ENCODE measurements at places on chromosomes 7 and 10. TPM values are rescaled to one million over a fixed set of nuclear protein-coding genes. Genes with fewer than 3 reads are reported as not detected.

- no peaks in the 10 kb centered on the region for H3K36me3 ChIP-seq
- peak overlapping the region; percentile 79 for H3K4me3 ChIP-seq
- peak; percentile 88 for DNase-seq
- H3K4me1 ChIP-seq = peaks cover 34% of the 10 kb centered on the region
- H3K27ac ChIP-seq = peak overlapping the region; percentile 90
Measured at GRCh38 chr10:6275022-6275997, 72.6 kb downstream of the PFKFB3 start.

- H3K36me3 ChIP-seq = no peaks in the 10 kb centered on the region
- H3K4me3 ChIP-seq = no peak overlapping the region
- peaks cover 14% of the 10 kb centered on the region for H3K4me1 ChIP-seq
- peaks cover 3% of the 10 kb centered on the region for H3K27me3 ChIP-seq
Measured at GRCh38 chr7:100578246-100579183, 4.8 kb upstream of the SAP25 start.

DNA sequence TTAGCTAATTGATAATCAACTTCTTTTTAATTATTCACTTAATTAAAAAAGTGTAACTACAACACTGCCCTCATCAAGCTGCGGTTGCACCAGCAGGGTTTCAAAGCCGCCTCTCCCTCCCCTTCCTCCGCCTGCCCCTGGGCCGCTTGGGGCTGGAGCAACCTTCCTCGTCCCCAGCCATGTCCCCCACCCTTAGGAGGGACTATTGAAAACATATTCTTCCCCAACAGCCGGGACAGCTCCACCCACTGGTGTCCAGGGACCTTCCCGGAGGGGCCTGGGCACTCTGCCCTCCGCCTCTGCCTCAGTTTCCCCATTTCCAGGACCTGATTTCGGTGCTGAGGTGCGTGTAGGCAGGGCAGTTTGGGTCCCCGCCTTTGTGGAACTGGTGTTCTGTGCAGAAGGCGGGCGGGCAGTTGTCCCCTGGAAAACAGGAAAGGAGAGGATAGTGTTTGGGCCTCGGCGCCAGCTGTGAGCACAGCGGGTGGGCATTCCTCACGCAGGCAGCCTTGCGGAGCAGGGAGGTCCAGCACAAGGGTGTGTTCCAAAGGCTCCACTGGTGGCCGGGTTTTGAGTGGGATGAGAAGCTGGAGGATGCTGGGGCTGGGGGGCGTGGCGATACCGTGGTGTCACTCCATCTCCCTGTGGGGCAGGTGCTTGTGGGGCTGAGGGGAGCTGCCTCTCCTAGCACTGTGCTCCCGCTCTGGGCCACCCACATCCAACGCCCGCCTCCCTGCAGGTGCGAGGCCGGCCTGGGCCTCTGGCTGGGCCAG, 15.7 kb downstream of the UNCX start:
- H3K27ac ChIP-seq = no peak overlapping the region
- H3K27me3 ChIP-seq = peaks cover 48% of the 10 kb centered on the region
- H3K4me1 ChIP-seq = peaks cover 5% of the 10 kb centered on the region
- no peak for DNase-seq
- no peaks in the 10 kb centered on the region for H3K36me3 ChIP-seq

DNA sequence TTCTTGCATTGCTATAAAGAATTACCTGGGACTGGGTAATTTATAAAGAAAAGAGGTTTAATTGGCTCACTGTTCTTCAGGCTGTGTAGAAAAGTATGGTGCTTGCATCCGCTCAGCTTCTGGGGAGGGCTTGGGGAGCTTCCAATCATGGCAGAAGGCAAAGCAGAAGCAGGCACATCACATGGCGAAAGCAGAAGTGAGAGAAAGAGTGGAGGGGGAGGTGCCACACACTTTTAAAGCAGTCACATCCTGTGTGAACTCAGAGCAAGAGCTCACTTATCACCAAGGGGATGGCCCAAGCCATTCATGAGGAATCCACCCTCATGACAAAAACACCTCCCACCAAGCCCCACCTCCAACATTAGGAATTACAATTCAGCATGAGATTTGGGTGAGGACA, 303.5 kb downstream of the OTUD1 start:
- peaks cover 2% of the 10 kb centered on the region for H3K27me3 ChIP-seq
- H3K4me1 ChIP-seq = no peaks in the 10 kb centered on the region
- no peak overlapping the region for H3K27ac ChIP-seq
- H3K36me3 ChIP-seq = no peaks in the 10 kb centered on the region
- DNase-seq = no peak

- peaks cover 3% of the 10 kb centered on the region for H3K27me3 ChIP-seq
- peaks cover 26% of the 10 kb centered on the region for H3K4me1 ChIP-seq
Measured at GRCh38 chr7:1895664-1896515, 225.8 kb downstream of the ELFN1 start.

- H3K36me3 ChIP-seq = no peaks in the 10 kb centered on the region
- H3K27ac ChIP-seq = no peak overlapping the region
- H3K27me3 ChIP-seq = peaks cover 4% of the 10 kb centered on the region
- no peak for DNase-seq
- H3K4me1 ChIP-seq = peaks cover 3% of the 10 kb centered on the region
- H3K4me3 ChIP-seq = no peak overlapping the region
Measured at GRCh38 chr10:70536196-70536861, 57.8 kb downstream of the PALD1 start.

DNA sequence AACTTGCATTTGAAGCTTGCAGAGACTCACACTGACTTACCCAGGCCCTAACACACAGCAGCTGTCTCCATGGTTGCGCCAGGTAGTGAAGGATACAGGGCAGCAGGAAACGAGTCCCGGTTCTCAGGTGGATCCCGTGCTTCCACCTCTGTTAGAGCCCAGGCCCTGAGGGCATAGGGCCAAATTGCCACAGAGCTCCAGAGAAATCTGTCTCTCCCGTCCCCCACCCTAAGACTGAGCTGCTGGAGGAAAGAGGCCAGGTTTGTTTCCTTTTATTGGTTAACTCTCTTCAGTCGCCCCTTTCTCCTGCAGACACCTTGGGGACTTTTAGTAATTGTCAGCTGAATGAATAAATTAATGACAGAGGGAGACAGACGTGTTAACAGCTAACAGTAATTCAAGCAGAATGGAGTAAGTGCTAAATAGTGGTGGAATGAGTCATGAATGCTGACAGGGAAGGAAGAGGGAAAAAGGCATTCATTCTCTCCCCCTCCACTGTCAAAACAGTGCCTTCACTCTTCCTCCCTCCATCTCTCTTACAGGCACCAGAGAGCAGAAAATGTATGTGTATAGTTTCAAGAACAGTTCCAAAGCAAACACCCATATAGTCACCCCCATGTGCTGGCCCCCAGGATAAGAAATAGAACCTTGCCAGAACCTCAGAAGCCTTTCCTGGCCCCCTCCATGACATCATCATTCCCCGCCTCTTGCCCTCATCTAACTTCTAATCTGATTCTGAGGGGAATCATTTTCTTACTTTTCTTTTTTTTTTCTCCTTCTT, 16.8 kb upstream of the DLG5 start:
- no peak overlapping the region for H3K4me3 ChIP-seq
- no peak overlapping the region for H3K27ac ChIP-seq
- DNase-seq = no peak
- H3K27me3 ChIP-seq = peaks cover 2% of the 10 kb centered on the region
- H3K36me3 ChIP-seq = no peaks in the 10 kb centered on the region

DNA sequence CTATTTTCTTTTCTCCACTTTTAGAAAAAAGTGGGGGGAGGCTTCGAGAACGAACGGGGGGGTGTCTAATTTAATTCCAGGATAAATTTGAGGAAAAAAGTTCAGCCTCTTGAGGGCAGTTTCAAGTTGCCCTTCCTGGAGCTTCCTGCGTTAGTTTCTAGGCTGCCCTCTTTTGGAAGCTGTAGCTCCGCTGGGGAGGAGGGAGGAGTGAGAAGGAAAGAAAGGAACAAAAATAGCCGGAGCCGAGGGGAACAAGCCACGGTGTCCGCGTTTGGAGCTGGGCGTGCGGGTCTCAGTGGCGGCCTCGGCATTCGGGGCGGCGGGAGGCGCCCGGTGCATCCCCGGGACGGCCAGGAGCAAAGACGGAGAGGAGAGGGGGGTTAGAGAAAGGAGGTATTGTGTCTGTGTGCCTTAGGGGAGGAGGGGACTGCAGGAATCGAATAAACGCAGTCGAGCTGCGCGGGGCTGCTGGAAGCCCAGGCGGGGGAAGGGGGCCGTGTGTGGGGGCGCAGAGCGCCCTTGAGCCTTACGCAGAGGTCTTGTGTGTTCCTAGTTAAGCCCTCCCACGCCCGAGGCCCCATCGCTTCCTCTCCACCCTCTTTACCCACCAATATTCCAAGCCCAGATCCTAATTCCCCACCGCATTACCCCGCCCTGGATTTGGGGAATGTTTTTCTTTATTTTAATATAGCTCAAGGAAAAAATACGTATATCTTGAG, 2.0 kb upstream of the TNRC18 start:
- peaks cover 31% of the 10 kb centered on the region for H3K4me1 ChIP-seq
- peak overlapping the region; percentile 75 for H3K4me3 ChIP-seq
- no peaks in the 10 kb centered on the region for H3K36me3 ChIP-seq

DNA sequence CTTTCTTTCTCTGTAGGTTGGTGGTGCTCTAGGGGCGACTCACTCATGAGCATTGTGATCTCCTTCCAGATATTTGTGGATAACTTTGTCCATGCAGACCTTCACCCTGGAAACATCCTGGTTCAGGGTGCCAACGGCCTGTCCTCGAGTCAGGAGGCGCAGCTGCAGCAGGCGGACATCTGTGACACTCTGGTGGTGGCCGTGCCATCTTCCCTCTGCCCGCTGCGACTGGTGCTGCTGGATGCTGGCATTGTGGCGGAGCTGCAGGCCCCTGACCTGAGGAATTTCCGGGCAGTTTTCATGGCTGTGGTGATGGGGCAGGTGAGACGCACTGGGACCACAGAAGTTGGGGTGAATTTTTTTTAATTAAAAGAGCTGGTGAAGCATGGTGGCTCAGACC, 9.6 kb upstream of the NDUFB2 start:
- no peaks in the 10 kb centered on the region for H3K4me1 ChIP-seq
- H3K4me3 ChIP-seq = no peak overlapping the region
- DNase-seq = no peak

- peaks cover 5% of the 10 kb centered on the region for H3K27me3 ChIP-seq
- H3K36me3 ChIP-seq = peaks cover 20% of the 10 kb centered on the region
- H3K27ac ChIP-seq = peak overlapping the region; percentile 97
- DNase-seq = peak; percentile 86
- H3K4me1 ChIP-seq = peaks cover 56% of the 10 kb centered on the region
- H3K4me3 ChIP-seq = peak overlapping the region; percentile 95
Measured at GRCh38 chr7:38215735-38216670, 38.0 kb downstream of the STARD3NL start.

- H3K27ac ChIP-seq = no peak overlapping the region
- no peaks in the 10 kb centered on the region for H3K4me1 ChIP-seq
- no peak for DNase-seq
- H3K36me3 ChIP-seq = peaks cover 28% of the 10 kb centered on the region
Measured at GRCh38 chr7:33287738-33288137, 158.4 kb downstream of the BBS9 start.

- H3K27ac ChIP-seq = no peak overlapping the region
- DNase-seq = no peak
- H3K27me3 ChIP-seq = peaks cover 8% of the 10 kb centered on the region
- H3K36me3 ChIP-seq = no peaks in the 10 kb centered on the region
- peaks cover 7% of the 10 kb centered on the region for H3K4me1 ChIP-seq
- H3K4me3 ChIP-seq = no peak overlapping the region
Measured at GRCh38 chr10:28986117-28986792, 302.6 kb upstream of the LYZL1 start.

GRCh38 chr10:6850452-6850851, 270.4 kb upstream of the PRKCQ start:
- no peaks in the 10 kb centered on the region for H3K36me3 ChIP-seq
- no peak for DNase-seq
- H3K27ac ChIP-seq = no peak overlapping the region
- peaks cover 4% of the 10 kb centered on the region for H3K27me3 ChIP-seq

DNA sequence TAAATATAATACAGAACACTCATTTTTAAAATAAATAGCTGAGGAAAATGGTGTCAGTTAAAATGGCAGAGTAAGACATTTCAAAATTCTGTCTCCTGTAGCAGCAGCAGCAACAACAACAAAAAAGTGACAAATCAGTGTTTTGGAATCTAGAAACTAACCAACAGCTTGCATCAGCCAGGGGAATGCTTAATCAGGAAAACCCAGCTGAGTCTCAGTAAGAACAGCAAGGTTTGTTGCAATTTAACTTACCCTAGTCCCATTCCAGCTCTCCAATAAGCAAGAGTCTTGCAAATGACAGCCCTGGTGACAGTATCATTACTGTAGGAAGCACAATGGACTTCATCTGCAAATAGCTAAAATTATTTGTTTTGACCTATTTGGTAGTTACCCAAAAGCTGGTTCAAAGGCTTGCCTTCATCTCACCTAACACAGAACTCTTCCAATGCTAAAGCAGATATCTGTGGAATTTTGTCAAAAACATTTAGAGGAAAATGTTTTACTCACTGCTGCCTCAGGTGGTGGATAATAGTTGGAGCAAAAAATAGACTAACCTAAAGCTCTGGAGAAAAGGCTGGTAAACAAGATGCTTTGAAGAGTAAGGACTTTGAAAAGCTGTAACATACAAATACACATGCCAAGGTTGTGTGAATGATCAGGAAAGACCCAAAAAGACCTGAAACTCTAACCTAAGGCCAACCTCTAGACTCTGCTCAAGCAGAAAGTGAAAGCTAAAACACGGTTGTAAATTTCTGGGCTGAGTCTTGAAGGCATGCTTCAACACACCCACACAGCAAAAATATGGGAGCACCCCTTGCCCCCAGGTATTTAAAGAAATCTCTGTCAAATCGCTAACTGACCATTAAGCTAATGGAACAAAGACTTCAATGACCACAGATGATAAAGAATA, 9.9 kb upstream of the ARHGAP22 start:
- no peaks in the 10 kb centered on the region for H3K4me1 ChIP-seq
- no peaks in the 10 kb centered on the region for H3K36me3 ChIP-seq
- H3K4me3 ChIP-seq = no peak overlapping the region
- H3K27me3 ChIP-seq = peaks cover 6% of the 10 kb centered on the region
- no peak overlapping the region for H3K27ac ChIP-seq

- peaks cover 2% of the 10 kb centered on the region for H3K27me3 ChIP-seq
- DNase-seq = no peak
- H3K4me1 ChIP-seq = peaks cover 24% of the 10 kb centered on the region
- no peaks in the 10 kb centered on the region for H3K36me3 ChIP-seq
- no peak overlapping the region for H3K27ac ChIP-seq
- no peak overlapping the region for H3K4me3 ChIP-seq
Measured at GRCh38 chr10:123930340-123931001, 38.9 kb upstream of the CPXM2 start.

DNA sequence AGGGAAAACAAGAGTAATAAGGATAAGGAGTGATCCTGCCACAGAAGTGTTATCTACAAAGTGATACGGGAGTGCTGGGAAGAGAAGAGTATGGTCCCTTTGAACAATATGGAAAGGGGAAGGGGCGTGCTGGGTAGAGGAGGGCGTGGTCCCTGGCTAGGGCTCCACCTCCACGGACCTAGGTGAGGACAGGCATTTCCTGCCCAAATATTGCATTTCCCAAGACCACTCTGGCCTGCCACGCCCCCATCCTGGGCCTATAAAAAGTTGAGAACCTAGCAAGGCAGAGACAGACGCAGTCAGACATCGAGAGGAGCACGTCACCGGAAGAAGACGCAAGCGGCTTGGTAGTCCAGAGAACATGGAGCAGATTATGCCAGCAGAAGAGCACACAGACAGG, 22.8 kb downstream of the VSTM4 start:
- H3K4me1 ChIP-seq = no peaks in the 10 kb centered on the region
- H3K27ac ChIP-seq = no peak overlapping the region
- no peak overlapping the region for H3K4me3 ChIP-seq
- DNase-seq = no peak

SHH gene
- not detected for polyA plus RNA-seq

CALHM1 gene
- not detected for polyA plus RNA-seq

CALN1 gene
- polyA plus RNA-seq = not detected

ASAH2 gene
- 0.93 TPM for polyA plus RNA-seq

NUDT13 gene
- 0.77 TPM for polyA plus RNA-seq

FGFR2 gene
- polyA plus RNA-seq = not detected

CEP41 gene
- polyA plus RNA-seq = 20.8 TPM

GDI2 gene
- polyA plus RNA-seq = 290 TPM

TMEM139 gene
- not detected for polyA plus RNA-seq

MYO3A gene
- not detected for polyA plus RNA-seq

IFIT3 gene
- 23.8 TPM for polyA plus RNA-seq

NPSR1 gene
- polyA plus RNA-seq = not detected

KCNMA1 gene
- not detected for polyA plus RNA-seq
